ENCODE measurements at places on chromosomes 4 and X. TPM values are rescaled to one million over a fixed set of nuclear protein-coding genes. Genes with fewer than 3 reads are reported as not detected.

DNA sequence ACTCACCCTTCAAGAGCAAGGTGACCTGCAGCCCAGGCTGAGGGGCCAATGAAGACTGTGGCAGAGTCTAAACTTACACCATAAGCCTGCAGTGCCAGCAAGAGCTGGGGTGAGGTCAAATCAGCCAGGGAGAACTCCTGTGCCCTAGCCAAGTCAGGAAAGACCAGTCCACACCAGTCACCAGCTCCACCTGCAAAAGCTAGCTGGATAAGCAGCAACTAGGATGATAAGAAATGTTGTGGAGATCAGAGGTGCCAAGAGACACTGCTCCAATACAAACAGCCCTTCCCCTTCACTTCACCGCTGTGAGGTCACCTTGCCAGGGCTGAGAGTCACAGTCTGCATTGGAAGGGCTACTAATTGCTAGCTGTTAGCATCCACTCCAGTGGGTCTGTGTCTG is 31.3 kb downstream of the NIPAL1 start:
- no peaks in the 10 kb centered on the region for H3K36me3 ChIP-seq
- no peak overlapping the region for H3K4me3 ChIP-seq
- H3K27ac ChIP-seq: no peak overlapping the region
- peaks cover 28% of the 10 kb centered on the region for H3K27me3 ChIP-seq
- DNase-seq: no peak

GRCh38 chrX:155877288-155877687 is 3.9 kb upstream of the VAMP7 start:
- peaks cover 10% of the 10 kb centered on the region for H3K27me3 ChIP-seq
- no peak overlapping the region for H3K27ac ChIP-seq

DNA sequence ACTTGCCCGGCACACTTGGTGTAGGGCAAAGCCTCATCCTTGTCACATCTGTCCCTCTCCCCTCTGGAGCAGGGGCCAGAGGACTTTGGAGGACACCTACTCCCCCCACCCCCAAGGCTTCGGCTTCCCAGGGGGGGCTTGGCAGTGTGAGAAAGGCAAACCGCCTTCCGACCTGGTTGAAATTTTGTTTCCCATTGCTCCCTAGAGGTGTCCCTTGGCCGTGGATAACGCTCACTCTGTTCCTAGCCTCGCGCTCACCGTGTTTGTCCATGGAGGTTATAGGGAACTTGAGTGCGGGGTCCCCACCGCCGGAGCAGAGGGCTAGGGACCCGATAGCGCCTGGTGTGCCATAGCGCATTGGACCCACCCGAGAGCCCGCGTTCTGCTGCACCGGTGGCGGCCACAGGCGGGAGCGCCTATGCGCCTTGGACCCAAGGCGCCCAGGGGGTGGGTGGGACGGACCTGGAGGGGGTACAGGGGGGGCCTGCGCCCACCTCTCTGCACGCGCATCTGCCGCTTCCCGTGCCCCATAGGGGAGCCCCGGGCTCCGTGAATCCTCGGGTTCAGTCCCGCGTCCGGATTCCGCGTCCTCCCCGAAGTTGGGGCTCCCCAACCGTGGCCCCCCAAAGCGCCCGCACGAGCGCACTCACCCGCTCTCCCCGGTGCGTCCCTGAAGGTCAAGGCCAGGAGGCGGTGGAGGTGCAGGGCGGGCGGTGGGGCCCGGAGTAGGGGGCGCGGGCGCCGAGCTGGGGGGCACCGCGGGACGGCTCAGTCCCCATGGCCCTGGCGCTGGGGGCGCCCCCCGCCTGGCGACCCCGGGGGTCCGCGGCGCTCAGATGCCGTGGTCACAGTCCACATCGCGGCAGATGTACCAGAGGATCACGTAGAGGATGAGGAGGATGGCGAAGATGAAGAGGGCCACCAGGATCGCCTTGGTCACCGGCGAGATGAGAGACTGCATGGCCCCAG is 82.7 kb upstream of the DHRSX start:
- H3K27ac ChIP-seq: no peak overlapping the region
- H3K4me1 ChIP-seq: peaks cover 25% of the 10 kb centered on the region
- no peak for DNase-seq
- peaks cover 7% of the 10 kb centered on the region for H3K36me3 ChIP-seq

DNA sequence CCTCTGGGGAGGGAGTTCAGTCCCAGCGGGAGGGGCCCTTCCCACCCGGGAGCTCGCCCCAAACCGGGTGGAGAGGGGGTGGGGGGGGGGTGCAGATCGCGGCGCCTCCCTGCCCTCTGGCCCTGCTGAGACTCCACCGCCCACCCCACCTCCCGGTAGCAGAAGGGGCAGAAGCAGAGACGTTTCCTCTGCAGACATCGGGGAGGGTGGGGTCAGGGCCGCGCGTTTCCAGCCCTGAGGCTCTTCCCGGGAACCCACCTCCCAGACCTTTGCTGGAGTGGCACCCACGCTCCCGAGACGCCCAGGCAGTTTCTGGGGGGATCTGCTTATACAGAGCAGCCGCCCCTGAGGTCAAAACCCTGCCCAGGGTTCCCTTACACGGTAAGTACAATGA is 30.2 kb downstream of the CPLX1 start:
- DNase-seq: peak; percentile 57
- H3K36me3 ChIP-seq: no peaks in the 10 kb centered on the region
- H3K4me1 ChIP-seq: no peaks in the 10 kb centered on the region
- H3K27ac ChIP-seq: no peak overlapping the region

- no peak overlapping the region for H3K4me3 ChIP-seq
- DNase-seq: no peak
- no peaks in the 10 kb centered on the region for H3K36me3 ChIP-seq
- H3K4me1 ChIP-seq: peaks cover 73% of the 10 kb centered on the region
- H3K27me3 ChIP-seq: no peaks in the 10 kb centered on the region
Observed at GRCh38 chr4:168560184-168561180, 63.6 kb downstream of the PALLD start.

- no peaks in the 10 kb centered on the region for H3K36me3 ChIP-seq
- no peak overlapping the region for H3K27ac ChIP-seq
- no peaks in the 10 kb centered on the region for H3K27me3 ChIP-seq
- H3K4me3 ChIP-seq: no peak overlapping the region
- DNase-seq: no peak
Observed at GRCh38 chr4:147014946-147015345, 69.3 kb upstream of the TTC29 start.

GRCh38 chr4:170769862-170770261 is 680.1 kb upstream of the AADAT start:
- H3K36me3 ChIP-seq: no peaks in the 10 kb centered on the region
- DNase-seq: no peak
- H3K27me3 ChIP-seq: peaks cover 3% of the 10 kb centered on the region
- no peak overlapping the region for H3K4me3 ChIP-seq
- no peaks in the 10 kb centered on the region for H3K4me1 ChIP-seq
- H3K27ac ChIP-seq: no peak overlapping the region

- no peak for DNase-seq
- H3K27ac ChIP-seq: no peak overlapping the region
- peaks cover 8% of the 10 kb centered on the region for H3K36me3 ChIP-seq
- H3K27me3 ChIP-seq: no peaks in the 10 kb centered on the region
Observed at GRCh38 chr4:77712675-77713074, 106.5 kb downstream of the CNOT6L start.

GRCh38 chrX:11244636-11245035 is 48.6 kb upstream of the AMELX start:
- H3K27me3 ChIP-seq: no peaks in the 10 kb centered on the region
- H3K4me1 ChIP-seq: no peaks in the 10 kb centered on the region
- no peak for DNase-seq
- no peak overlapping the region for H3K4me3 ChIP-seq
- H3K27ac ChIP-seq: no peak overlapping the region
- H3K36me3 ChIP-seq: no peaks in the 10 kb centered on the region

- H3K27ac ChIP-seq: no peak overlapping the region
- no peak for DNase-seq
- no peaks in the 10 kb centered on the region for H3K27me3 ChIP-seq
- no peaks in the 10 kb centered on the region for H3K36me3 ChIP-seq
- H3K4me1 ChIP-seq: peaks cover 16% of the 10 kb centered on the region
- H3K4me3 ChIP-seq: no peak overlapping the region
Observed at GRCh38 chrX:132837967-132838366, 120.5 kb downstream of the HS6ST2 start.

GRCh38 chrX:13001097-13001496 is 26.2 kb downstream of the TMSB4X start:
- H3K27ac ChIP-seq: no peak overlapping the region
- H3K36me3 ChIP-seq: no peaks in the 10 kb centered on the region
- H3K4me1 ChIP-seq: peaks cover 35% of the 10 kb centered on the region
- H3K27me3 ChIP-seq: no peaks in the 10 kb centered on the region

The CCKAR gene
- not detected for total RNA-seq

DNA sequence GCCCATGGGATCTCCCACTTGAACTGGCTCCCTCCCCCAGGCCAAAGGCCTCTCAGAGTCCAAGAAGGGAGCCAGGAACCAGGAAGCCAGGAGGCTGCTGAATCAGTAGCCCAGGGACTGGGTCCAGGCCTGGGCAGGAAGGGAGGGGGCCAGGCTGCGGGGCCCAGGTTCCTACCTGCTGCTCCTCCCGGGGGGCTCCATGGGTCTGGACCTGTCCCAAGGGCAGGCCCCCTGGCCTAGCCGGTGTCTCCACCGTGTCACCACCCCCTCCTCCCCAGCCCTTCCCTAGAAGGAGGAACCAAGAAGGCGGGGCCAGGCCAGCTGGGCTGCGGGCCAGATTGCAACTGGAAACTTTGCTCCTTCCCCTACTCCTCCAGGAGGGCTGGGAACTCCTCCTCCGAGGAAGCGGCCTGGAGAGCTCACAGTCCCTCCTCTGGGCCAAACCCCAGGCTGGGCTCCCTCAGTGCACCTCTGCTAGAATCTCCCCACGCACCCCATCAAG is at the start of gene IQSEC2:
TSS of gene IQSEC2 (minus strand) at position 264 of the 502 bp plus-strand sequence.
- DNase-seq: no peak
- peak within 1 kb of the TSS; percentile 57 for H3K4me3 ChIP-seq

GRCh38 chr4:163638909-163639308 is 144.4 kb downstream of the TMA16 start:
- no peak overlapping the region for H3K4me3 ChIP-seq
- no peaks in the 10 kb centered on the region for H3K4me1 ChIP-seq
- H3K27ac ChIP-seq: no peak overlapping the region
- no peak for DNase-seq
- no peaks in the 10 kb centered on the region for H3K36me3 ChIP-seq

DNA sequence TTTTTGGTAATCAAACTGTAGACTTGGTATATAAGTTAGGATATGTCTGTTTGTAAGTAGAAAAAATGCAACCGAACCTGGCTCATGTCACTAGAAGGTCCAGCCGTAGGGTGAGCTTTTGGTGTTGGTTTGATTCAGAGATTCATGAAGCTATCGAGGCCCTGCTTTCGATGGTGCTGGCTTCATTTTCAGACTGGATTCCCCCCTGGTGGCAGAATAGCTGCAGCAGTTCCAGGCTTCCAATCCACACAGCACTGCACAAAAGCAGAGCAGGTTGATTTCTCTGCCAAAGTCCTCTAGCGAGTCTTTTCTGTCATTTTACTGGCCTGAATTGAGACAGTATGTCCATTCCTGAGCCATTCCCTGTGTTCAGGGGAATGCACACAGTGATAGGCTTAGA is 33.1 kb downstream of the PDK3 start:
- no peak for DNase-seq
- H3K27me3 ChIP-seq: no peaks in the 10 kb centered on the region
- peaks cover 46% of the 10 kb centered on the region for H3K4me1 ChIP-seq
- peak overlapping the region; percentile 27 for H3K27ac ChIP-seq

- peaks cover 2% of the 10 kb centered on the region for H3K36me3 ChIP-seq
- DNase-seq: no peak
- peaks cover 35% of the 10 kb centered on the region for H3K4me1 ChIP-seq
- H3K4me3 ChIP-seq: no peak overlapping the region
- H3K27me3 ChIP-seq: no peaks in the 10 kb centered on the region
Observed at GRCh38 chrX:45324941-45325340, 124.3 kb upstream of the DIPK2B start.

DNA sequence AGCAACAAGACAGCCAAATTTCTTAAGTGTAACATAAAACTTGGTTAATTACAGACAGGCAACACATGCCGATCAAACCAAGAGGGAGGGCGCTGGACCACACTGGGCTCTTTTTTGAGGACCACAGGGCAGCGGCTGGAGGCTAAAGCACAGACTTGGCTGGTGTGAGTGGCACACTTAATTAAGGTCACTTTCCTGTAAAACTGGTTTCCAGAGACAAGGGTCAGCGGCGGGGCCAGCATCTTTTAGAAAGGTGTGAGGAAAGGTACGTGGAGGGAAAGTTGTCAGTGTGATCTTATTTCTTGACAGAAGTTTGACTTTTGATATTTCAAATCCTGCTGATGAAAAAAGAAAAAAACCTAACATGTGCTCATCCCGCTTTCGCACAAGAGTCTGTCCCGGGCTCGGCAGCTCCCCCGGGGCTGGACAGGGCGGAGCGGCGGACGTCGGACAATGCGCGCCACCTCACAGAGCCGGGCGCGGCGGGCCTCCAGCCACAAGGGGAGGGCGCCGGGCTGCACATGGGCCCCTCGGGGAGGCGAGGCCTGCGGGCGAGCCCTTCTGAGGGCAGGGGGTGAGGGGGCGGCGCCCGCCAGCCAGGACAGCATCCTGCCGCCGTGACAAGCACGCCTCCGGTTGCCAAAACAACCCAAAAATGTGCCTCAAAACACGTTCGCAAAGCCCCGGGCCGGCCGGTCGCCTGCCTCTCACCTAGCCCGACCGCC is 660 bp upstream of the HSPA4L start:
- H3K27me3 ChIP-seq: peaks cover 3% of the 10 kb centered on the region
- peak overlapping the region; percentile 51 for H3K27ac ChIP-seq
- H3K36me3 ChIP-seq: no peaks in the 10 kb centered on the region
- H3K4me3 ChIP-seq: peak overlapping the region; percentile 83
- no peak for DNase-seq

DNA sequence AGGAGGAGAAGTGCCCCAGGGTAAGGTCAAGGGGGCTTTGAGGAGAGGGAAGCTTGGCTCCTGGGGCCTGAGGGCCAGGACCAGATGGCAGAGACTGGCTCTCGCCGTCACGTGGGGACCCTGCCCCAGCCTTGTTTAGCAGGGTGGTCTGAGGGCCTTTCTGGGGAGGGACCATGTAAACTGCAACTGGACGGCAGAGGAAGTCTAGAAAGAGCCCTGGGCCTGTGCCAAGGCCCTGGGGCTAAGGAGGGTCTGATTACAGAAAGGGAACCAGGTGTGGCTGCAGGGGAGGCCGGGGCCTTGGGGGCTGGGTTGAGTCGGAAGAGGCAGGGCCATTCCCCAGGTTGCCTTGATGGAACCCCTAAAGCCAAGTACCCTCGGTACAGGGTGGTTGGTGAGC is 1.8 kb upstream of the HGFAC start:
- no peak for DNase-seq
- H3K4me1 ChIP-seq: peaks cover 6% of the 10 kb centered on the region
- H3K27ac ChIP-seq: no peak overlapping the region
- H3K4me3 ChIP-seq: no peak overlapping the region

The ADH7 gene
- total RNA-seq: not detected

DNA sequence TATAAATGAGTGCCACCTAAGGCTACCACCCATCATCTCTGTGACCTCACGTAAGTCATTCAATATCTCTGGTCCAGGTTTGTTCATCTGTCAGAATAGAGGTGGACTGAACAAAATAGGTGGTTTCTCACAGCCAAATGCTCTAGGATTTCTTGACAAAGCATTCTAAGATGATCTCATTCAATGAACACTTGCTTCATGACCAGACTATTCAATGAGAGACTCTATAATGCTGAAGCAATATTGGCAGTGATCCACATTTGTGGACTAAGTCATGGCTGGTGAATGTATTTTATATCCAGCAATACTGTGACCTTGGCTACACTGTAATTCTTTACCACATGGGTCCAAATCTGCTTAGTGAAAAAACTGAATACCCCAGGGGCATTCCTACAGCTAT is 37.9 kb downstream of the LDB2 start:
- no peaks in the 10 kb centered on the region for H3K36me3 ChIP-seq
- peaks cover 22% of the 10 kb centered on the region for H3K4me1 ChIP-seq
- DNase-seq: no peak
- H3K27me3 ChIP-seq: no peaks in the 10 kb centered on the region

The SHOX gene
- 0.15 TPM for total RNA-seq

Measured in chondrocyte (in vitro differentiated cells).